Liver (tissue), 10 donors: ENCODE measurements at places on chromosomes 2 and 18.

DNA sequence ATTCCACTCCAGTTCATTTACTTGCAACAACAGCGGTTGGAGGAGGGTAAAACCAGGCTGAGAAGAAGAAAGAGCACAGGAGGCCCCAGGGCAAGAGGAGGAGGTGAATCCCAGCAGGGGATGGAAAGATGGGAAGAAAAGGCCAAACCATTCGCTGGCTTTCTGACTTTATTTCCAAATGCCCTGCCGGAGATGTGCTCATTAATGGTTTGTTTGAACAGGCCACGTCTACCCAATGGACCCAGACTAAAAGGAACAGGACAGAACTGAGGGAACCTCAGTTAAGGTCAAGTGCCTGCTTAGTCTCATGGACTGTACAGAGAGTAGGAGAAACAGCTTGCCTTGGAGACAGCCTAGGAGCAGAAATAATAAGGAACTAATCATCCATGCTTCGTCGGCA is 121.6 kb upstream of the NDUFV2 start:
- H3K4me3 ChIP-seq = no peak overlapping the region
- no peak overlapping the region for H3K27ac ChIP-seq
- DNase-seq = no peak
- no peaks in the 10 kb centered on the region for H3K36me3 ChIP-seq

DNA sequence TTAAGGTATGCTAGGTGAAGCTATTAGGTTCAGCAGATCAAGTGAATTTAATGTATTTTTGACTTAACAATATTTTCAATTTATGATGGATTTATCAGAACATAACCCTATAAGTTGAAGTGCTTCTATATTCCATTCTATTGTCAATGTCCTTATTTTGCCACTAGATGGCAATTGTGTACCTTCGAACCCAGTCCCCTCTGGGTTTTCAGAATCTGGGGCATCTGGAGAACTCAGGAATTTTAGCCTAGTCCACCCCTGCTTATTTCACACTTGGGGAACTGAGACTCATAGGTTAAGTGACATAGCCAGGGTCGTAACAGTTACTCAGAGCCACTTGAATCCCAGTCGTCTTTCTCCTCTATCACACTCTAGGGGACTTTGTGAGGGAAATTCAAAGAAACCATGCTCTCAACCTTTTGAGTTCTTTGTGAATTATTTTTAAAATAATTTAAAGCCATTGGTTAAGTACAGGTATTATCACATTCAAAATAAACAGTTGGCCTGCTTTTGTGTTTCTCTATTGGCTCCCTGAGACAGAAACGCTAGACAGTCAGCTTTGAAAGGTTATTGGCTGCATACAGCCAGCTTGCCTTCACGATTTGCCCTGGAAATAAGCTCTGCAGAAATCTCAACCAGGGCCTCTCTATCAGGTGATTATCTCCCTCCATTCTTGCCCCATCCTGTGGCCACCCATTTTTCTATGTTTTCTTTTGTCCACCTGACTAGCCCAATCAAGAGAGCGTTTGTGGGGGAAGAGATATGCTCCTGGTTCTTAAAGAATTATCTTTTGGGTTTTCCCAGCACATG is 145.0 kb downstream of the TTC27 start:
- DNase-seq = no peak
- no peak overlapping the region for H3K27ac ChIP-seq
- no peaks in the 10 kb centered on the region for H3K36me3 ChIP-seq
- no peaks in the 10 kb centered on the region for H3K4me1 ChIP-seq
- H3K4me3 ChIP-seq = no peak overlapping the region
- H3K27me3 ChIP-seq = no peaks in the 10 kb centered on the region

DNA sequence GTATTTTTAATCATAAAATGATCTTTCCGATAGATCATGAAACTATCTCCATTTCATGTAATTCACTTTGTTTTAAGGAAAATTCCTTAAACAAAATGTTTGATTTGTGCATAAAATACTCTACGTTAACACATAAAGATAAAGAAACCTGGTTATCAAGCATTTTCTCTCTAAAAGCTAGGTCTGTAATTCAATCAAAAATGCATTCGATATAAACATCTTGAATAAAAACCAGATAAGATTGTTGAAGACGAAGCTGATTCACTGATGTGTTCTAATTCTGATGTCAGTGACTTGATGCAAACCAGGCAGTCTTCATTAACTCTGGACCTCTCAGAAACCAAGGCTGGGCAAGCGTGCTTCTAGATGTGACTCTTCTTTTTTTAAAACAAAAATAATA is 245.2 kb downstream of the CTNNA2 start:
- H3K4me1 ChIP-seq = no peaks in the 10 kb centered on the region
- no peak overlapping the region for H3K4me3 ChIP-seq
- DNase-seq = no peak
- H3K27me3 ChIP-seq = no peaks in the 10 kb centered on the region
- no peak overlapping the region for H3K27ac ChIP-seq

DNA sequence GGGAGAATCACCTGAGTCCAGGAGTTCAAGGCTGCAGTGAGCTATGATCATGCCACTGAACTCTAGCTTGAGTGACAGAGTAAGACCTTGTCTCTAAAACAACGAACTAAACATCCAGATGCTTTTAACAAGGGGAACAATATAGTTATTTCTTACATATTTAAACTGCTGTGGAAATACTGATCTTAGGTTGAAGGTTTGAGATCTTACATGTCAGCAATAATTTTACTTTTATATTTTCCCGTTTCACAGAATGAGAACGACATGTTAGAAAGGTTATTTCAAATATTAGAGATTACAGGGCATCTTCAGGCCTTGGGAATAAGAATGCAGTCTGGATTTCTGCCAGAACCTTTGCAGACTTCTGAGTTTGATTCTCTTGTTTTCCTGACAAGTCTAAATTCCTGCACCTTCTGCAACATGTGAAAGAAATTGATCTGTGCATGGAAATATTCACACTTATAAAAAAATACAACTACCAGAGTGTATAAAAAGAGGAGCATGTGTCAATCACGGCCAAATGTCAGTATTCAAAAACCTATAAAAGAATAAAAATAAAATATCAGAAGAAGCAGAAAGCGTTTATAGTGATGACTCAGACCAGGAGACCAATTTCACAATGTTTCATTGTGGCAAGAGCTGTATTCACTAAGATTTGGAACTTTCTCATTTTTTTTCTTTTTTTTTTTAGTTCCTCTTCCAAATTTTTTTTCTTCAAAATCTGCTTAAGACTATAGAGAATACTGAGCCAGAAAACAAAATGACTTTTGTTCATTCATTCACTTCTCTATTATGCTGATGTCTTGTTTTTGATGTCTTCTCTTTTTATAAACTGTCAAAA is 29.6 kb downstream of the COLEC12 start:
- H3K27ac ChIP-seq = no peak overlapping the region
- DNase-seq = no peak
- H3K36me3 ChIP-seq = no peaks in the 10 kb centered on the region
- H3K4me3 ChIP-seq = no peak overlapping the region
- H3K4me1 ChIP-seq = no peaks in the 10 kb centered on the region
